ENCODE measurements at places on chromosomes 13 and 19.
A peak's percentile ranks its signal among the peaks of the same experiment; 100 is the strongest.

- no peaks in the 10 kb centered on the region for H3K27me3 ChIP-seq
- DNase-seq, result no peak
- no peaks in the 10 kb centered on the region for H3K4me1 ChIP-seq
- no peak overlapping the region for H3K27ac ChIP-seq
- H3K36me3 ChIP-seq, result no peaks in the 10 kb centered on the region
These were observed 243.5 kb downstream of the LMO7 start for GRCh38 chr13:75879656-75880055.

- H3K27me3 ChIP-seq, result no peaks in the 10 kb centered on the region
- no peak overlapping the region for H3K4me3 ChIP-seq
- H3K27ac ChIP-seq, result no peak overlapping the region
- no peaks in the 10 kb centered on the region for H3K4me1 ChIP-seq
These were observed 8.8 kb downstream of the PPP1R13L start for GRCh38 chr19:45395821-45396617.

DNA sequence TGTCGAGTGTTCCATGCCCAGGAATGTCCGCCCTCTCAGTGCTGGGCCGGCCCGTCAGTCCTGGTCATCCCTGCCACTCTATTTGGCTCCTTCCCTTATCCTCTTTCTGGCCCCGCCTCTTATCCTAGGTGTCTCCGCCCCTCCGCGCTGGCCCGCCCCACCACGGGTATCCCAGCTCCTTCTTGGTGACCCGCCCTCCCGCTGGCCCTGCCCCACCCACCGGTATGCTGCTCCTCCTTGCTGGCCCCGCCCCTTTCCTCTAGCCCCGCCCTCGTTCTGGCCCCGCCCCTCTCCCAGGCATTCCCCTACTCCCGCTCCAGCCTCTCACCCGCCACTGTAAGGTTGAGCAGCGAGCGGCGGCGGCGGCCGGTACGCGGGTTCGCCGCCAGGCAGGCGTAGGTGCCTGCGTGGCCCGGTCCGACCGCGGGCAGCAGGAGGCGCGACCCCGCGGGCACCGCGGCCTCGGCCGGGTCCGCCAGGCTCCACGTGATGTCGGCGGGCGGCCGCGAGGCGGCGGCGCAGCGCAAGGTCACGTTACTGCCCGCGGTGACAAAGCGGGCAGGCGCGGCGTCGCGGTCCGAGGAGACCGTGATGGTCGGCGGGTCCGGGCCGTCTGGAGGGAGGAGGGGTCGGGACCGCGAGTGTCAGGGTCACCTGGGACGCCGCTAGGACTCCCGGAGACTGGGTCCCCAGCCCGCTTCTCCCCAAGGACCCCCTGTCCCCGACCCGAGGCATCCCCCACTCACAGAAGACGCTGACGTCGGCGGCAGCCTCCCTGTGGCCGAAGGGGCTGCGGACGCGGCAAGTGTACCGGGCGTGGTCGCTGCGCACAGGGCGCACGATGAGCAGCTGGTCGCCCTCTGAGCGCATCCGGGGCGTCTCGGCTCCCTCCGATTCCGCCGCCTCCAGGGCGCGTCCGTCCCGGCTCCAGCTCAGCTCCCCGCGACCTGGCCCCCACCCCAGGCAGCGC lies 2.0 kb downstream of the VSIG10L start:
- no peaks in the 10 kb centered on the region for H3K27me3 ChIP-seq
- H3K4me1 ChIP-seq, result peaks cover 17% of the 10 kb centered on the region
- peak overlapping the region; percentile 22 for H3K27ac ChIP-seq
- DNase-seq, result peak; percentile 53
- H3K36me3 ChIP-seq, result no peaks in the 10 kb centered on the region

DNA sequence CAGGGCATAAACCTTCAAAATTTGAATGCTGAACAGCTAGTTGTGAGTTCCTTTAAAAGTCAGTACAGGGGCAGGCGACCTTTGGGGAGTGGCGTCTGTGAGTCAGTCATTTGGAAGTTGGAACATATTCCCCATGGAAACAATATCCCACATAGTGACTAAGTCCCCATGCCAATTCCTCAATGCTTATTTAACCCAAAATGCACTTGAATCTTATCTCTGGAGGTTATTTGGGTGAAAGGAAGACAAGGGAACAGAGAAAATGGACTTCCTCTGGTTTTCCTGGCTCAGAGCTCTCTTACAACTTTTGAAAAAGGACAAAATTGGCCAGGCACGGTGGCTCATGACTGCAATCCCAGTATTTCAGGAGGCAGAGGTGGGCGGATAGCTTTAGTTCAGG lies 479.2 kb upstream of the NBEA start:
- H3K27ac ChIP-seq, result no peak overlapping the region
- H3K27me3 ChIP-seq, result no peaks in the 10 kb centered on the region

GRCh38 chr19:55467236-55468053 lies 2.9 kb upstream of the C19orf85 start:
- H3K27ac ChIP-seq, result no peak overlapping the region
- no peak for DNase-seq
- H3K27me3 ChIP-seq, result no peaks in the 10 kb centered on the region
- H3K4me3 ChIP-seq, result no peak overlapping the region

DNA sequence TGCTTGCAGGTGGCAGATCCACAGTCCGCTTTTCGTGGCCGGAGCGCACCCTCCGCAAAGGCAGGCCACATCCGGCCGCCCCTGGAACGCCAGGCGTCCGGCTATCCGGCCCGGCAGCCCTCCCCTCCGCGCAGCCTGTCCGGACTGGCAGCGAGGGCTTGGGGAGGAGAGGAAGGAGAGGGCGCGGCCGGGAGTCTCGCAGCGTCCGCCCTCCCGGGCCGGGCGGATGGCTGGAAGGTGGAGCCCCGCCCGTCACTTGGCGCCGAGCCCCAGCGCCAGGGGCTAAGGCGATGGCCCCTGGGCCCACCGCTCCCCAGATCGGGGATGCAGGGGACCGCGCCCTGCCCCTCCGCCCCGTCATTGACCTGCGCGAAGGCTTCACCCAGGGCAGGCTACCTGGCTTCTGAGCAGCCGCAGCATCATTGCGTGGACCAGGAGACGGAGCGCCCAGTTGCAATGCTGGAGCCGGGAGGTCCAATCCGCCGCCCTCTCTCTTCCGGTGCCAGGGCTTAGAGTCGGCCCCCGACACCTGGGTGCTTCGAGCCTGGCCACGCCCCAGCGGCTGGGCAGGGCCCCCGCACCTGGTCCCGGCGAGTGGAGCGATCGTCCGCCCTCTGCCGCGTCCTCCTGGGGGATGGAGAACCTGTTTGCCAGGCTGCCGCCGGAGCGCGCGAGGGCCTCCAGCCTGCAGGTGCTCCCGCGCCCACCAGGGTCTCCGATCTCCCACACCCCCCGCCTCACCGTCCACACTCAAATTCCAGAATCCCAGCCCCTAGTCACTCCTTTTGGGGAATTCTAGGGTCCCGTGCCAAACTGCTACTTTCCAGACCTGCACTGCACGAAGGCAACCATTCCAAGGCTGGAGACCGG lies at the start of gene FUT1:
FUT1 (minus strand) TSS at position 146 of the 870 bp plus-strand sequence. CDS start 1,360 bp downstream, outside the sequence.
- H3K4me1 ChIP-seq, result no peaks in the 10 kb centered on the region
- no peak for DNase-seq
- no peak within 1 kb of the TSS for H3K4me3 ChIP-seq
- peaks cover 2% of the 10 kb centered on the region for H3K27me3 ChIP-seq
- H3K36me3 ChIP-seq, result no peaks in the 10 kb centered on the region
- H3K27ac ChIP-seq, result no peak within 1 kb of the TSS

DNA sequence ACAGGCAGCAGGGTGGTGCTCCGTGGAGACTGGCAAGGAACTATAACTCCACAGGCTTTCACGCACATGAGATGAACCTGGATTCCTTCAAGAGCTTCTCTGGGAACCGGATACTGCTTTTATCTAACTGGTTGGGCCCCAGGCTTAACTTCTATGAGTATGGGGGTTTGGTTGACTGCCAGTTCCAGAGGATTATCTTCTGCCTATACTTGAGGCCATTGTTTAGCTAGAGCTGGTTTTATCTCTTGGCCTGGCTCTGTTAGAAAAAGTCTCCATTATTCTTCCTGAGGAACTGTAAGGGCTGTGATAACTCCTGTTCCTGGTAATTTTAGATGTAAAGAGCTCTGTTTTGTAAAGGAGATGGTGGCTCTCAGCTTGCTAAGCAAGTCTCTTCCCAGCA lies 40.9 kb downstream of the ZNF846 start:
- DNase-seq, result no peak
- H3K36me3 ChIP-seq, result no peaks in the 10 kb centered on the region
- no peak overlapping the region for H3K27ac ChIP-seq
- no peaks in the 10 kb centered on the region for H3K4me1 ChIP-seq
- no peaks in the 10 kb centered on the region for H3K27me3 ChIP-seq

DNA sequence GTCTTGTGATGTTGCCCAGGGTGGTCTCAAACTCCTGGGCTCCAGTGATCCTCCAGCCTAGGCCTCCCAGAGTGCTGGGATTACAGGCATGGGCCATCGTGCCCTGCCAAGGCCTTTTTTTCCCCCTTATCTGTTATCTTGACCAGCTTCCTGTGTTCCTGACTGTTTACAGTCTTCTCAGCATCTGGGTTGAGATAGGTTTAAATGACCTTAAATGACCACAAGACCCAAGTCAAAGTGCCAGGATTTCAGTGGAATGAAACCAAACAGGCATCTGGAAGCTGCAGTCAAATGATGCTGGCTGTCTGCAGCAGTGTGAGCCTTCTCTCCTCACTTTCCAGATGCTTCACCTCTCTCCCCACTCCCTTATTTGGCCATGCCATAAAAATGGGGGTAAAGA lies 114.2 kb upstream of the CLDN10 start:
- no peaks in the 10 kb centered on the region for H3K27me3 ChIP-seq
- H3K27ac ChIP-seq, result no peak overlapping the region

- DNase-seq, result no peak
- no peak overlapping the region for H3K4me3 ChIP-seq
- no peaks in the 10 kb centered on the region for H3K27me3 ChIP-seq
- no peak overlapping the region for H3K27ac ChIP-seq
- no peaks in the 10 kb centered on the region for H3K36me3 ChIP-seq
These were observed 61.1 kb upstream of the GPR12 start for GRCh38 chr13:26821672-26822071.

DNA sequence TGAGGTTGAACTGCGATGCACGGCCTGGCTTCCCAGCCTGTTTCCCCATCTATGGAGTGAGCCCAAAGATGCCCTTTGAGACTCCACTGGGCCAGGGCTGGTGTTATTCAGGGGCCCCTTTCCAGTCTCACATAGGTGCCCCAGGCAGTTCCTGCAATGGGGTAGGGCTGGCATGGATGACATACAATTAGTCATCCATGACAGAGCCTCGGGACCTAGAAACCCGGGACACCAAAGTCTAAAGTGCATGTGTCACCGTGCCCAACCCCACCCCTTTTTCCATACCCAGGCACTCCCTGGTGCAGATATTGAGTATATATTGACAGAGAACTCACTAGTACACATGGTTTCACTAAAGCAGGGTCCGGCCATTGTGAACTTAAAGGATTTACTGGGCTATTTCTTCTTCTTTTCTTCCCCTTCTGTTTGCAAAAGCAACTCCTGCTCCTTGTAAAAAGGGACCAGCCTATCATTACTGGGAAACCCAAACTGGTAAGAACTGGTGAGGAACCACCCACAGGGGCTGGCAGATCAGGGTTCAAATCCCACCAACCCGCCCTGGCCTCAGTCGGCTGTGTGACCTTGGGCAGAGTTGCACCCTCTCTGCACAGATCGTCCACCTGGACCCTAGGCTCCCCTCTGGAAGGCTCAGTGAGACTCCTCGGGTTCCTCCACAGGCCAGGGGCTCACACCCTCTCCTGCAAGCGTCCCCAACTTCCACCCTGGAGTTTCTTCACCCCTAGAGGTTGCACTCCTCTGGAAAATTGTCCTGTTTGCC lies 2.7 kb downstream of the B3GNT3 start:
- no peak for DNase-seq
- H3K4me3 ChIP-seq, result no peak overlapping the region
- no peaks in the 10 kb centered on the region for H3K4me1 ChIP-seq
- H3K27me3 ChIP-seq, result peaks cover 3% of the 10 kb centered on the region
- H3K27ac ChIP-seq, result no peak overlapping the region

DNA sequence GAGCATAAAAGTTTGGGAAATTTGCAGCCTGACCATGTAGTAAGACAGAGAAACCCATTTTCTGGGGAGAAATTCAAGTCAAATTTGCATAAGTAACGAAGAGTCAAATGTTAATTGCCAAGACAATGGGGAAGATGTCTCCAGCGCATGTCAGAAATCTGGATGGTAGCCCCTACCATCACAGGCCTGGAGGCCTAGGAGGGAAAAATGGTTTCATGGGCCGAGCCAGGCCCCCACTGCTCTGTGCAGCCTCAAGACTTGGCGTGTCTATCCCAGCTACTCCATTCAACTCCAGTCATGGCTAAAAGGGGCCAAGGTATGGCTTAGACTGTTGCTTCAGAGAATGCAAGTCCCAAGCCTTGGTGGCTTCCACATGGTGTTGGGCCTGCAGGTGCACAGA lies 269.8 kb downstream of the RFC3 start:
- no peaks in the 10 kb centered on the region for H3K27me3 ChIP-seq
- H3K4me3 ChIP-seq, result no peak overlapping the region
- no peaks in the 10 kb centered on the region for H3K36me3 ChIP-seq
- H3K27ac ChIP-seq, result no peak overlapping the region

- no peaks in the 10 kb centered on the region for H3K27me3 ChIP-seq
- no peak for DNase-seq
- no peaks in the 10 kb centered on the region for H3K4me1 ChIP-seq
- H3K4me3 ChIP-seq, result no peak overlapping the region
- H3K27ac ChIP-seq, result no peak overlapping the region
- H3K36me3 ChIP-seq, result peaks cover 7% of the 10 kb centered on the region
These were observed 35.6 kb upstream of the PSPC1 start for GRCh38 chr13:19818223-19818842.

DNA sequence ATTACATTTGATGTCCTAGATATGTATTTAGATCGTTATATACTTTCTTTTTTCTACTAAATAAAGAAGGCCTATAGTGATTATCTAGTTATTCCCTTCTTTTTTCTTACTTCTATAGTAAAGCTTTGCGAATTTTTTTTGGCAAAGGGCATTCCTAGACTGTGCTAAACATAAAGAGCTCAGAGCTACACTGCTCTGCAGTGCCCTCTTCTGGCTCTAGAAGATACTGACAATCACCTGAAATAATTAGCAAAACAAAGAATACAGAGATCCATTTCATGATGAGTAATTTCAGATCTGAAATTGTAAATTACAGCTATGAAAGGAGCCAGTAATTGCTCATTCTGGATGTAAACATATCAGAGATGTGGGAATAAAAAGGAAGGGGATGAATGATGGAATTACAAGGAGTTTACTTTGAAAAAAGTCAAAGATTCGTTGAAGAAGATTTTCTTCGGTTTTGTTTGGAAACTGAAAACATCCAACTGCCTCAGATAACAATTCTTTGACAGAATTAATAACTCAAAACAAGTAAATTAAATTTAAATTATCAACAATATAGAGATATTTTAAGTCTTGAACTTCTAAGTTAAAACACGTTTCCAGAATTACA lies 288.5 kb downstream of the NALCN start:
- DNase-seq, result no peak
- no peak overlapping the region for H3K4me3 ChIP-seq
- no peaks in the 10 kb centered on the region for H3K36me3 ChIP-seq
- H3K4me1 ChIP-seq, result no peaks in the 10 kb centered on the region
- H3K27ac ChIP-seq, result no peak overlapping the region
- H3K27me3 ChIP-seq, result no peaks in the 10 kb centered on the region

- H3K27me3 ChIP-seq, result no peaks in the 10 kb centered on the region
- no peaks in the 10 kb centered on the region for H3K36me3 ChIP-seq
- H3K27ac ChIP-seq, result 0 out of 2 replicates have a peak overlapping the region, but pooled peaks have one; percentile 48
- peak overlapping the region; percentile 82 for H3K4me3 ChIP-seq
These were observed 1.9 kb downstream of the KLF12 start for GRCh38 chr13:74132152-74132775.

Data from GM12878 (cell line).